Non-pigmented ciliary epithelial cell (primary cell): ENCODE measurements at places on chromosomes 1 and 21.

DNA sequence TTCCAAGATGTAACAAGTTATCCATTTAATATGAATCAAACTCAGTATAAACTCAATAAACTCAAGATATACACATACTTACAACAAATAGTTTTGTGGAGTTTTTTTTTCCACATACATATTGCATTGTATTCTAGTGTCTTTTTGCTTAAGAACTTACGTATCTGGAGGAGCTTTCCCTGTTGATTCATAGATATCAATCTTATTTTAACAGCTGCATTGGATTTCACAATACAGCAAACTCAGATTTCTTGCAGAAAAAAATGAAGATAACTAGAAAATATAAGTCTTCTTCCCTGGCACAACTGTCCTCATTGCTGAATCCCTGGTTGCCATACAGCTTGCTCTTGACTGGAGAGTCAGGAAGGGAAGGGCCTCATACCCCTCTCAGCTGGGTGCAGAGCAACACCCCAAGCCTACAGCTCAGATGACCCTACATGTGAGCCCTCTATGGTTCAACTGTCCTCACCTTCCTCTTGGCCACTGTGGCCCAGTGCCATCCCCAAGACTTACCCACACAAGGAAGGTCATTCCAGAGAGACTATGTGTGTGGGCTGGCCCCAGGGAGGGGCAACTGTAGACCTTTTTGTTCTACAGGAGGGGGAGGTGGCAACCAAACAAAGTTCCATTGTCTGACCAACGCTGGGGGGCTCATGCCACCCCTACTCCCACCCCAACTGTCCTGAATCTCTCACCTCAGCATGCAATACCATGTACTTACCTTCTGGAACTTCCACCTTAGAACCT is 1.7 kb downstream of the MPZ start:
- DNase-seq, result no peak

DNA sequence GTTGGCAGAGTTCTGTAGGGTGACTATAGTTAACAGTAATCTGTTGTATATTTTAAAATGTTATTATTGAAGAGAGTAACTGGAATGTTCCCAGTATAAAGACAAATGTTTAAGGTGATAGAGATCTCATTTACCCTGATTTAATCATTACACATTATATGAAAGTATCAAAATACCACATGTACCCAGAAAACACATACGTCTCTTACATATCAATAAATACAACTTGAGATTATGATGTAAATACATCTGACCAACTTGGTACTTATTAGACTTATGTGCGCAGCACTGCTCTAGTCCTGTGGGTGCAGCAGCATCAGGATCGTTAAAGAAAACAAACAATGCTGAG is 670 bp upstream of the PARK7 start:
- DNase-seq, result no peak

GRCh38 chr1:24483441-24483840 is 19.2 kb upstream of the RCAN3 start:
- DNase-seq, result no peak

GRCh38 chr1:40404670-40405462 is 31.3 kb downstream of the SMAP2 start:
- DNase-seq, result no peak

- peak; percentile 64 for DNase-seq
Measured at GRCh38 chr1:93993731-93994130, 84.5 kb upstream of the GCLM start.

- no peak for DNase-seq
Measured at GRCh38 chr21:15022608-15023261, 42.1 kb downstream of the NRIP1 start.

DNA sequence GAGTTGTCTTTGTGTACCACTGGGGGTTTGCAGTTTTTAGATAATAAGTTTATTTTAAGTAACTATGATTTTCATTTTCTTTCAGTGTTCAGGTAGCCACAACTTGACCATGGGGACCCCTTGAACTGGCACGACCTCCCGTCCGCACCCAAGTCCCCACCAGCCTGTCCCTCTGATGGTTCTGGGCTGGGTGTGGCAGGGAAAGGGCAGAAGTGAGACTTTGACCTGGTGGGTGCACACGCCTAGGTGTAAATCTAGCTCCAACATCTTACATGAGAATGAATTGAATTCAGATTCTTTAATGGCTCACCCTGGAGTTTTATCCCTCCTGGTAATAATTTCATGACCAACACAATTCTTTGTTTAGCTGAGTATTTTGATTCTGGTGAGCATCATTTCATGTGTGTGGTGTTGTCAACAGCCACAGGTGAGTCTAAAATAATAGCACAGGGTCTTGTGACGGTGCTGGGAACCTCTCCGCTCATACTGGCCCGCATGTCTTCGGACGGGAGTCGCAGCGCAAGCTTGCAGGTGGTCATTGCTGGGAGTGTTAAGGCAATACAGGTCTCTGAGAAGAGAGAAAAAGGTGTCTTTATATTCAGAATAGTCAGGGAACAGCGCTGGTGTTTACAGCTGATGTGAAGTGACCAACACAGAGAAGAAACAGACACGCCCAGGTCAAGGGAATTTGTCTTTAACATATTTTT is 50.8 kb upstream of the POFUT2 start:
- no peak for DNase-seq

DNA sequence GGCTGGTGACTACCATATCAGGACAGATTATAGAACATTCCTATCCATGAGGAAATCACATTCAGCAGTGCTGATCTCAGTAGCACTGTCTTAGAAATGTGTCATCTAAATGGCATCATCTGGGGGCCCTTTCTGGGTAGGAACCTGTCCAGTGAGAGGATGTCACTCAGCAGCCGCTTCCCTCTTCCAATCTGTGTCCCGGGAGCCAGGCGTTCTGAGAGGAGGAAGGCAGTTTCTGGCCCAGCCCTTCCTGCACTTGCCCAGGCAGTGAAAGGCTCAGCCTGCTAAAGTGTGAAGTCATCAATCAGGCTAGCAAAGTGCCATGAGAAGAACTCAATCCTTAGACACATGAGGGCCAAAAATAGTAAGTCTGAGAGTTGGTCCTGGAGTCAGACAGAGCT is 25.6 kb downstream of the RAB4A start:
- DNase-seq, result peak; percentile 54

GRCh38 chr1:62336995-62337705 is 17.9 kb upstream of the KANK4 start:
- DNase-seq, result no peak

DNA sequence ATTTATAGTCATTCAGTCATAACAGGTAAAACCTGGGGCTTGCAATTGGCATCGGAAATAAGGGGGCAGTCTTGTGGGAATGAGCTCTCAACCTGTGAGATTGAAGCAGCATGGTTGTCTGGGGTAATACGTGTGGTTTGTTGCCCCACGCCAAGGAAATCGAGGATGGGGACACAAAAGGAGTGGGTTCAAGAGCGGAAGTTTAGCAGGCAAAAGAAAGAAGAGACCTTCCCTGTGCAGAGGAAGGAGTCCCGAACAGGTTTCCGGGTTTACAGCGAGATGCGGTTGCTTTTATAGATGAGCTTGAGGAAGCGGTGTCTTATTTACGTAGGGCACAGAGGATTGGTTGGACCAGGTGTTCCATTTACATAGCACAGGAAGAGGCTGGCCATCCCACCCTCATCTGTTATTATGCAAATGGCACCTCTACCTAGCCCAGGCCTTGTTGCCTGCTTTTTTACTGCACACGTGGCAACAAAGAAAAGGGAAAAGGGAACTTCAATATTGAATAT is 37.3 kb downstream of the IFNAR1 start:
- no peak for DNase-seq

DNA sequence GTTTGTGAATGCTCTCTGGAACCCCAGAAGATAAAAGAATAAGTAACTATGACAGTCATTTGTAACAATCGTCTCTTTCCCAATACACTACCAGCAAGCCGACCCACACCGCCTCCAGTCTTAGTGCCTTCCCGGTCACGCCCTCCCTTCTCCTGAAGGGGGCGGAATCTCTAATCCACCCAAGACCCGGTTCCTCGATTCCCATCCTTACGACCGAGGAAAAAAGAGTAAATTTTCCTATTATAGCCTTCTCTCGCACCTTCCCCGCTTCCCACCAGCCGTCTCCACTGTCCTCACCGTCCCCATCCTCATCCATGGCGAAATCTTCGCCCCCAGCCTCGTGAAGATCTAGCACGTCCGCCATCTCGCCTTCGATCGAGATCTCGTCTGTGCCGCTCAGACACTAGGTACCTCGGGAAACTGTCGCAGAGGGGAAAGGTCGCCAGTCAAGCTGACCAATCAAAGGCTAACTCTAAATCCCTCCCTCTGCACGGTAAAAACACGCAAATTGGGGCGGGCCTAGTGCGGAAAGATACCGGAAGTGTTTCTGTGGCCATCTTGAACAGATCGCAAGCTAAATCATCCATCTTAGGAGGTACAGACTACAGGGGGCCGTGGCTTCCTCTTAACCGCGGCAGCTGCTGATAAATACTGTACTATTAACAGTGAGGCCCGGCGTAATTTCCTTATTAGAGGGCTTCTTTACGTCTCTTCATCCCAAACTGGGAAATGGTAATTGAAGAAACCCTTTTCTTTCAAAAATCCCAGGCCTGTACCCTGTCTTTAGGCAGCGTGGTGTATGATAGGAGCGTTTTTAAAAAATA is at the start of gene RBM8A:
RBM8A (minus strand) TSS at position 422 of the 824 bp plus-strand sequence; CDS start at position 364, 58 bp downstream.
- DNase-seq, result peak; percentile 97

DNA sequence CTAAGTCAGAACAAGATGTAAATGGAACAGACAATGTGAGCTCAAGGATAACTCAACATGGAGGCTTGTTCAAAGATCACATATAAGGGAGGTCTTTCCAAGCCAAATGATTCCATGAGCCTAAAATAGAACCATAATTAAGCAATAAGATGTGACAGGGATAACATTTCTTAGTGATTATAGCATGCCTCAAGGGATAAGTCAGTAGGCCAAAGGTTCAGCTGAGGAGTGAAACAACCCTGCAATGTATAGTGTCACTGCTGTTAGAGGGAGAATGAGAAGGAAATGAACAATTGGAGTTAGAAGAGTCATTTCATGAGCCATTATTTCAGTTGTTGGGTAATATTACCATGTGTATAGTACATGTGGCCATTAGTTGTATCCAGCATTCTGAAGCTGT is 25.0 kb downstream of the GORAB start:
- DNase-seq, result no peak

DNA sequence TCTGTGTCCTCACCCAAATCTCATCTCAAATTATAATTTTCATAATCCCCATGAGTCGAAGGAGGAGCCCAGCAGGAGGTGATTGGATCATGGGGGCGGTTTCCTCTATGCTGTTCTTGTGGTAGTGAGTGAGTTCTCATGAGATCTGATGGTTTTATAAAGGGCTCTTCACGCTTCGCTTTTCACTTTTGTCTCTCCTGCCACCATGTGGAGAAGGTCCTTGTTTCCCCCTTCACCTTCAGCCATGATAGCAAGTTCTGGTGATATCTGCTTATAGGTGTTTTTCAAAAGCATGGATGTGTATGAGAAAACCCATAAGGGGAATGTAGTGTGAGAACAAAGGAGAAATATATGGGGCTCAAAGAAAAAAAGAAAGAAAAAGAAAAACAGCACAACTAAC is 405.9 kb upstream of the RGS18 start:
- no peak for DNase-seq

DNA sequence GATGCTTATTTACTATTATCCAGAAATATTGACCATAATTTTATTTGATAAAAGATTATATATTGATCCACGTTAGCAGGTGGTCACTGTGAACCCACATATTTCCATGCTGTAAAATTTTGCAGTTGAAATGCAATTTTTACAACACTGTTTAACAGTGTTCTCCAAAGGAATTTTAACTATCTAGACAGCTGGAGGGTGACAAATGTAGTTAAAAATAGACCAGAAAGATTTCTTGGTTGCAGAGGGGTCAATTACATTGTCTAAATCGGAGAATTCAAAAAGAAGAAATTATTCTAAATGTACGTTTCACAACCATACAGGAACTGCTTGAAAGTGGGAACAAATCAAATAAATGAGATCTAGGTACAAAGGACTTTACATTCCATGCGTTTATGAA is 625.2 kb upstream of the NCAM2 start:
- no peak for DNase-seq

DNA sequence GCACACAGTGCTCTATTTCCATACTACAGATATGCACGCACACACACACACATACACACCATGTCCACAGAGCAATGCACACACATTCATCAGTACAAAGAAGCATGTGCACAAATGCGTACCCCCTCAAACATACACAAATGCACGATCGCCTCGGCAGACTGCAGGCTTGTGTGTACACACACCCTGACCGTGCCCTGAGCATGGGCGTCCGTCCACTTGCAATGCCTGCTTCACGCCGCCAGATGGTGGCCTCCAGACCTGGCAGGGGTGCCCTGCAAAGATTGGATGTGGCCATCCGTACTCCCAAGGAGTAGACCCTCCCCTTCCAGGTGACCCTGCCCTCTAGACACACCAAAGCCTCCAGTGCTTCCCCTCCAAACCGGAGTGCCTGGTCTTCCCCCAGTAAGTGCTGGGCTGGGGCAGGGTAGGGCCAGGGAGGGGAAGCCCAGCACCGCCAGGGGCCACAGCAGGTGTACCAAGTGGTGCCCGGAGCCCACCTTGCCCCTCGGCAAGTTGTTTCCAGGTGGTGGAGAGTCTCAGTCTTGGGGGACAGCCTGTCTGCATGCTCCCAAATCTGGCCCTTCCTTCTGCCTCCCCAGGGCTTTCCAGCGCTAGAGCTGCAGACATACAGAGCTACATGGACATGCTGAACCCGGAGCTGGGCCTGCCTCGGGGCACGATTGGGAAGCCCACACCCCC is 20.6 kb downstream of the ESPN start:
- DNase-seq, result no peak

- no peak for DNase-seq
Measured at GRCh38 chr1:150563340-150564038, 14.3 kb downstream of the ADAMTSL4 start.

GRCh38 chr1:35633547-35633946 is 7.8 kb downstream of the PSMB2 start:
- peak; percentile 20 for DNase-seq

GRCh38 chr1:165486663-165487062 is 41.7 kb upstream of the RXRG start:
- no peak for DNase-seq

DNA sequence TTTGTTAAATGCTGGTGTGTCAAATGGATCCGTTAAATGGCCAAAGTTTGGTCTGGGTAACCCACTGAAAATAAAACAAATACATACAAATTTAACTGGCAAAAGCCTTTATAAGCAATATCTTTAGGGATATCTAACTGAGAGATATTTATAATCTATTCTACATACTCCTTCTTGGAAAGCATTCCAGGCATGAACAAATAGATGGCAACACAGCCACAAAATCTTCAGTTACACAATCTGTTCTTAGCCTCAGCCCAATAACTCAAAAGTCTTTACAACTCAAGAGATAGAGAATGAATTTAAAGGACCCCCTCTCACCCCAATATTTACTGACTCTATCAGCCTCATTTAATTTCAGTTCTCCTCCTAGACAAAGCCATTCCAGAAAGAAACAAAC is 58.7 kb downstream of the NRDC start:
- no peak for DNase-seq

- DNase-seq, result no peak
Measured at GRCh38 chr1:60848583-60849188, 233.7 kb upstream of the NFIA start.
